ENCODE measurements at places on chromosomes 1 and 21.

GRCh38 chr1:52836035-52836434 is 6.5 kb upstream of the ZYG11A start:
- DNase-seq: no peak

GRCh38 chr1:230120921-230121381 is 53.9 kb downstream of the GALNT2 start:
- peak; percentile 12 for DNase-seq

- DNase-seq: no peak
Observed at GRCh38 chr1:224730965-224731364, 114.8 kb downstream of the CNIH3 start.

GRCh38 chr21:15534450-15534886 is 195.3 kb upstream of the USP25 start:
- no peak for DNase-seq

GRCh38 chr1:99527545-99527944 is 118.4 kb upstream of the PALMD start:
- DNase-seq: no peak

DNA sequence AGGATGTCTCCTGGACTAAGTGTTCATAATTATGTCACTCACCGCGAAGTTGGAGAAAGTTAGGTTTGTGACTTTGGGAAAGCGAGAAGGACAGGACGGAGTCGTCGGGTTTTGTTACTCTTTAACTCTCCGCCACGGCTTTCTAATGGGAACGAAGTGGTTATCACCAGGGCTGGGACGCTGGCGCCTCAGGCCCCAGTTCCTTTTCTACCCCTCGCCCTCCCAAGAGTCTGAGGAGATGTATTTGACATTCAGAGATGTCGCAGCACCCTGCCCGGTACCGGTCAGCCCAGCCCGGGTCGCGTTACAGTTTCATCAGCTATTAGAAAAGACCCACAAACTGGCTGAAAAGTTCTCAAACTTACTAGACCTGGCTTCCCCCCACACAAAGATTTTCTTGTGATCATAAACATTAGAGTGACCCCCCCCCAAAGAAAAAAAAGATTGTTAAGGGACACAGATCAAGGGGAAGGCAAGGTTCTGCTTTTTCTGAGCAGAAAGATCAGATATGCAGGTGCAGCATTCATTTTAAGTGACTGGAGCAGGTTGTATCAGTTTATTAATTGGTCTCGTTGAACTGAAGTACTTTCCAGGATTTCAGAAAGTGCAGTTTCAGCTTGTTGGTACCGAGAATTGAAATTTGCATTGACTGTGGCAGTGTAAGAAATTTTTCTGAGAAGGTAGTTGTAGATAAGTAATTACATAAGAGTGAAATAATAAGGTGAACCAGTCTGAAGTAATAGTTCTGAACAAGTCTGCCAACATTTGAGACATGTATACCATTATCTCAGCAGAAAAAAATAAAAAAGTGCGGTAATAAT is 859 bp upstream of the ZBTB18 start:
- DNase-seq: no peak

- DNase-seq: no peak
Observed at GRCh38 chr1:46582972-46583371, 21.1 kb downstream of the MKNK1 start.

DNA sequence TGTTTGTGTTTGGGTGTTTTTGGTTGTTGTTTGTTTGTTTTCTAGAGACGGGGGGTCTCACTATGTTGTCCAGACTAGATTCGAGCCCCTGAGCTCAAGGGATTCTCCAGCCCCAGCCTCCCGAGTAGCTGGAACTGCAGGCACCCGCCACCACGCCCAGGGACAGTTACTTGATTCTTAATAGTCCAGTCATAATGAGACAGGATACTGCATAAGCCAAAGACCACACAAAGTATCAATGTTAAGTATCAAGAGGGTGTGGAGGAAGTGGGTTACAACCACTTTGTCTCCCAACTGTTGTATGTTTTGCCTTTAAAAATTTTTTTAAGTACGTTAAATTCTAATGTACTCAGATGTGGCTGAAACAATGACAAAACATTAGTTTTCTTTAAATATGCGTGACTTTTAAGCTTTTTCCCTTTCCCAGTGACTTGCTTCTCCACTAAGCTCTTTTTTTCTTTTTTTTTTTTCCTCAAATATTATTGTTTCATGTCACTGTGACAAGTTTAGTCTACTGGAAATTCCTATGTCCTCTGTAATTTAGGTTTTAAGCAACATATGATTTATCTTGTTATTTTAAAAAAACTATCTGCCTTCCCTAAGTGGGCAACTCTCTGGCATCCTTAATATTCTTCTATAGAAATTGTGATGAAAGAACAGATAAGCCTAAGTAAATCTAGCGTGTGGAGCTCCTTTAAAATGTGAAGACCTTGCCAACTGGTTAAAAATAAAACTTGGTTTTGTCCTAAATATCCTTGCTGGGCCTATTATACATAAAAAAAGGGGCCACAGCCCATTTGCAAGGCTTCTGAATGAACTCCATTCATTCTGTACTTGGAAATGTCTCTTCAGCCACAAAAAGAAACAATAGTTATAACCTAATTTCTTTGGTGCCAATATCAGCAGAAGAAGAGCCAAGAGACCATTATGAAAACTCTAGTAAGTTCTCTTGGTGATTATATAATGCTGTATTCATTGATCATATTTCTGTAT is 56.2 kb upstream of the DPH5 start:
- DNase-seq: no peak

DNA sequence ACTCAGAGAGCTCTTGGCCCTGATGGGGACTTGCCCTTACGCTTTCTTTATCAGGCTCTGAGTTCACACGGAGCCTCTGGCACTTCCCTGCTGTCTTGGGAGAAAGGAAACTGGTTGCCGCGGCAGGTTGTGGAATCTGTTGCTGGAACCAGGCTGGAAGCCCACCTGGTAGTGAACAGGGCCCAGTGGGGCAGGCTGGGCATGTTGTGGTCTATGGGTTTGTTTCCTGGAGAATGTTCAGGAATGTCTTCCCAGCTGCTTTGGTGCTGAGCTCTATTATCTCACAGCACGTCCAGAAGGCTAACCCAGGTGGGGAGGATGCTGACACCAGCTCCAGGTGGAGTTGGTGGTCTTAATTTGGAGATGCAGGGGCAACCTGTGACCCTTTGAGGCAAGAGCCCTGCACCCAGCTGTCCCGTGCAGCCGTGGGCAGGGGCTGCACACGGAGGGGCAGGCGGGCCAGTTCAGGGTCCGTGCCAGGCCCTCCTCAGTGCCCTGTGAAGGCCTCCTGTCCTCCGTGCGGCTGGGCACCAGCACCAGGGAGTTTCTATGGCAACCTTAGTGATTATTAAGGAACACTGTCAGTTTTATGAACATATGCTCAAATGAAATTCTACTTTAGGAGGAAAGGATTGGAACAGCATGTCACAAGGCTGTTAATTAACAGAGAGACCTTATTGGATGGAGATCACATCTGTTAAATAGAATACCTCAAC is 33.3 kb upstream of the TDRD10 start:
- no peak for DNase-seq

DNA sequence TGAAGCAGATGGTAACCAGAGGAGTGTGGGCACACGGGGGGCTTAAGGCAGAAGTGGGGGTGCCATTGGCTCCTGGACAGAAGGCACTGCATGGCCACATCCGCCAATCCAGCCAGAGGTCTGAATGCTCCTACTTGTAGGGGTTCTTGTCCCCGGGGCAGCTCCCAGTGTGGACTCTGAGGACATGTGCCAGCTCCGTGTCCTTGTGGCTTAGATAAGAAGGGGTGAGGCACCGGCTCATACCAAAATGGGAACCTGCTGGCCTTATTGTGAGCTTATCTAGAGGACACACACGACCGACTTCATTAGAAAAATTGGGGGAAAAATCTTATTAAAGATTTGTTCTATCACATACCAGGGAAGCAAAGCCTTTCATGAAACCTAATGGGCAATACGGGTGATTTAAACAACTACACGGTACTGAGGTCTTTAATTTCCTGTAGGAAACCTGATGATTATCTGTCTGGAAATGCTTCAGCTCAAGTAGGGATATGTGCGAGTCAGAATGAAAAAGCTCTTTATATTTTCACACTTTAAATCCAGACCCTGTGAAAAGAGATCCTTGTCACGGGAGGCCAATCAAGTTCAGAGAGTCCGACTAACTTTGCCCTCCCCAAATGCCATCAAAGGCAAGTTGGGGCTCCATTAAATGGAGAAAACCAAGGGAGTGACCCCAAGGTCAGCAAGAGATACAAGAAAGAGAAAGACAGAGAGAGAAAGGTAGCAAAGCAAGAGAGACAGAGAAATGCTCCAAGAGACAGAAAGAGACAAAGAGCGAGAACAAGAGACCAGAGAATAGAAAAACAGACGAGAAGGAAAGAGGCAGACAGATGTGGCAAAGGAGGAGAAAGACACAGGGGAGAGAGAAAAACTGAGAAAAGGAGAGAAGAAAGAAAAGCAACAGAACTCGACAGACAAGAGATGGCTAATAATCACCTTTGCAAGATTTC is 14.1 kb upstream of the KCNN3 start:
- no peak for DNase-seq

GRCh38 chr1:201385299-201385891 is 7.9 kb upstream of the TNNT2 start:
- DNase-seq: peak; percentile 49

GRCh38 chr1:16146279-16147155 is 9.4 kb downstream of the EPHA2 start:
- no peak for DNase-seq

DNA sequence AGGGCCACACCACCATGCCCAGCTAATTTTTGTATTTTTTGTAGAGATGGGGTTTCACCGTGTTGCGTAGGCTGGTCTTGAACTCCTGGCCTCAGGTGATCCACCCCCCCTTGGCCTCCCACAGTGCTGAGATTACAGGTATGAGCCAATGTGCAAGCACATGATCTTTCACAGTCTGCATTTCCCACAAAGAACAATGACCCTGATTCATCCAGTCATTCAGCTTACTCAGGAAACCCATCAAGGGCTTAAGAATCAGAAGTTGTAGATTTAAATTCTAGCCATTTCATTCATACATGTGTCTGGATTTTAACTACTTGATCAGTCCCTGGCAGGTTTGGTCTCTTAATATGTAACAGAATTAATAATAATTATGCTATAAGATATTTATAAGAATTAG is 2065.7 kb downstream of the MRPL39 start:
- no peak for DNase-seq

- DNase-seq: no peak
Observed at GRCh38 chr21:39850333-39850732, 16.9 kb upstream of the PCP4 start.

DNA sequence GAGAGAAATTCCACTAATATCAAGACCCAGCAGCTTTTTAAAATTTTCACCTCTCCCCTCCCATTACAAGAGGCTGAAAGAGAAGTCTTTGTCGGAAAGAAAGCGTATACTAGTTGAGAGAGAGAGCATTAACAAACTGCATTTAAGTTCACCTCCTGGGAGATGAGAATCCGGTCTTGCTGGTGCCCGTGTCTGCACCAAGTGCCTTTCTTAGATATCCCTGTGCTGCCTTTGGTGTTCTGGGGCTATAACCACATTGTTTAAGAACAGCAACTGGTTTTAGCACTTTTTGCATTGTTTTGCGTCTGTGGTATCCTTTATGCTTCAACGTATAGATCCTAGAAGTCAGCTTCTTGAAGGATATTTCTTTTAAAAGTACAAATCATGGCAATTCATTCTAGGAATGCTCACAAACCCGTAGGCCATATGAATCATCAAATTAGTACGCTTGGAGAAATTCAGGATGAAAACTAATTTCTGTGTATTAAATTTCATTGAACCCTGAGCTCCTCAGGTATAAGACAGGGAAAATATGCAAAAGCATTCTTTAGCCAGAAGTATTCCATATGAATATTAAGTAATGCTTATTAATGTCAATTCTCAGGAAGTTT is 3.4 kb upstream of the RPE65 start:
- no peak for DNase-seq

DNA sequence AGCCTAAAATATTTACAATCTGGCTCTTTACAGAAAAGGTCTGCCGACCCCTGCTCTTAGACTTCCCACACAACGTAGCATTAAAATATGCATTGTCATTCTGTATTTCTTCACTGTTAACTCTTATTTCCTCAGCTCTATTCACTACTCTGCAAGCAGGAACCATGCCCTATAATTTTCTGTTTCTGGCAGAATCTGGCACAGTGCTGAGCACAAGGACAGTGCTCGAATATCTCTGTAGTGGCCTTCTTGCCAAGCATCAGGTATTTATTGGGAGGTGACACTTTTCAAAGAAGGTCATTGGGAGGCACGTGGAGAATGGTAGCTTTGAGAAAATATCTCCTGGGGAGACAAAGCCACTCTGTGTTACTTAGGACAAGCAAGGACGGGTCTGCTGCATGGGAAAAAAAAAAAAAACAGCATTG is 77.9 kb downstream of the PSMG1 start:
- no peak for DNase-seq

GRCh38 chr1:30814292-30814691 is 56.7 kb upstream of the LAPTM5 start:
- no peak for DNase-seq

DNA sequence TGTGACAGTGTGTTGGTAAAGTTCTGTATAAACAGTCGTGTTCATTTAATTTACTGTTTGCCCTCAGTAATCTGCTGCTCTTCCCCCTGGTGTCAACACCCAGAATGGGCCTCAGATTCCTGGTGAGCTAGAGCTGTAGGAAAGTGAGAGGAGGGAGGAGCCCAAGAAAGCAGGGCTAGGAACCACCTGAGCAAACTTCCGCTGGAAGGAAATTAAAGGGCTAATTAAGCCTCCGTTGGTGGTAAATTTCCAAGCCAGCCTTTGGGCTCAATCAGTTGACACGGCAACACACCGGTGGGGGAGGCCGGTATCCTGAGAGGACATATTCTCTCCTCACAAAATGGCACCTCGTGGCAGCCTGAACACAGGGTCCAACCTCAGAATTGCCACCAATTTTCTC is 32.9 kb downstream of the RAB3B start:
- DNase-seq: no peak

DNA sequence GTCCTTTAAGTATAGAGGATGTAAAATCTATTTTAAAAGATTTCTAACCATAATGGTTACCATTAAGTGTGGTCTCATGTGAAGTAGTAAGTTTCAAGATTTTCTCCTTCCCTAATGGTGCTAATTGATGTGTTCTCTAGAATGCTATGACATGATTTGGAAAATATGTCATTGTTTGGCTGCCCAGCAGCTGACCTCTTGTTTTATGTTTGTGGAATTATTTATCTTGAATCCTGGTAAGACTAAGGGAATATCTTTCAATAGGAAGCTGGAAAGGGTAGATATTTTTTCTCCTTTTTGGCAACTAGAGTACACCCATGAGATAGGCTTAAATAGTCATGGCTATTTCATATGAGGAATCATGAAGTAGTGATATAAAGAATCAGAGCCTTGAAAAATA is 139.8 kb upstream of the CHODL start:
- DNase-seq: no peak

- no peak for DNase-seq
Observed at GRCh38 chr1:82462366-82462765, 661.6 kb downstream of the ADGRL2 start.

- no peak for DNase-seq
Observed at GRCh38 chr1:184531296-184531695, 144.5 kb downstream of the C1orf21 start.

DNA sequence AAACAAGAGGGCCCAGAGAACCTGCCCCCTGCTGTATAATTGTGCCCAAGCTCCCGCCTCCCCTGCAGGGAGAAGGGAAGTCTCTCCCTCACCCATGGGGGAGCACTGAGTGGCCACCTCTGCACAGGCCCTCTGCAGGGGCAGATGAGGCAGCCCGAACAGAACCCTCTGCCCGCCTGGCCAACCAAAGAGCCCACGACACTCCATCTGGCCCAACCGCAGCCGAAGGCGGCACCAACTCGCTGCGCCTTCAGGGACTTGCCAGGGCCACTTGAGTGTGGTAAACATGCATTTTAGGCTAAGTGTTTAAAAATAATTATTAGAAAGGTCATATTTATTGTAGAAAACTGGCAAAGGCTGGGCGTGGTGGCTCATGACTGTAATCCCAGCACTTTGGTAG is 34.6 kb upstream of the CCSAP start:
- no peak for DNase-seq

Measured in NCI-H446 (cell line).